ENCODE measurements at places on chromosomes 7 and 10. TPM values are rescaled to one million over a fixed set of nuclear protein-coding genes. Genes with fewer than 3 reads are reported as not detected.

CLRN3 gene
- not detected for total RNA-seq

MEOX2 gene
- not detected for total RNA-seq

WNT16 gene
- total RNA-seq, result not detected

FAM131B gene
- 0.34 TPM for total RNA-seq

TMEM140 gene
- 1.8 TPM for total RNA-seq

ASAH2 gene
- total RNA-seq, result 0.68 TPM
